Urinary bladder (tissue), 4 donors: ENCODE measurements at places on chromosomes 7 and 10. TPM values are rescaled to one million over a fixed set of nuclear protein-coding genes. Genes with fewer than 3 reads are reported as not detected.

- no peak for DNase-seq
Measured at GRCh38 chr7:11714205-11714604, 117.8 kb downstream of the THSD7A start.

GRCh38 chr7:1534330-1535099 is 4.0 kb downstream of the MAFK start:
- no peak for DNase-seq

DNA sequence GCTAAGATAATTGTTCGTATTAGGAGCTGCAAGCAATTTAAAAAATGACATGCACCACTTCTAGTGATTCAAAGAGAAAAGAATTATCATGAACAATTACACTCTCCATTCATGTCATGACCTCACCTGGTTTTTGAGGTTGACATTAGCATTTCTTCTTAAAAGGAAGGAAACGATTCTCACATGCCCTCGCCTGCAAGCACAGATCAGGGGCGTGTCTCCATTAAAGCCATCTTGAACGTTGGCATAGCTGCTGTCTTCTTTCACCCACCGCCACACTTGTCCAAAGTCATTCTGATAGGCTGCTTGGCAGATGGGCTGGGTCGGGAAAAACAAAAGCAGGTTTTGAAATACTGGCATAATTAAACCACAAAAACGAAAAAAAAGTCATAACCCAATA is 19.9 kb downstream of the ANKRD22 start:
- DNase-seq = no peak

- DNase-seq = no peak
Measured at GRCh38 chr10:119535305-119535704, 7.2 kb downstream of the RGS10 start.

- no peak for DNase-seq
Measured at GRCh38 chr10:43317422-43317821, 50.6 kb upstream of the RASGEF1A start.

- no peak for DNase-seq
Measured at GRCh38 chr7:26167303-26167934, 15.4 kb downstream of the NFE2L3 start.

DNA sequence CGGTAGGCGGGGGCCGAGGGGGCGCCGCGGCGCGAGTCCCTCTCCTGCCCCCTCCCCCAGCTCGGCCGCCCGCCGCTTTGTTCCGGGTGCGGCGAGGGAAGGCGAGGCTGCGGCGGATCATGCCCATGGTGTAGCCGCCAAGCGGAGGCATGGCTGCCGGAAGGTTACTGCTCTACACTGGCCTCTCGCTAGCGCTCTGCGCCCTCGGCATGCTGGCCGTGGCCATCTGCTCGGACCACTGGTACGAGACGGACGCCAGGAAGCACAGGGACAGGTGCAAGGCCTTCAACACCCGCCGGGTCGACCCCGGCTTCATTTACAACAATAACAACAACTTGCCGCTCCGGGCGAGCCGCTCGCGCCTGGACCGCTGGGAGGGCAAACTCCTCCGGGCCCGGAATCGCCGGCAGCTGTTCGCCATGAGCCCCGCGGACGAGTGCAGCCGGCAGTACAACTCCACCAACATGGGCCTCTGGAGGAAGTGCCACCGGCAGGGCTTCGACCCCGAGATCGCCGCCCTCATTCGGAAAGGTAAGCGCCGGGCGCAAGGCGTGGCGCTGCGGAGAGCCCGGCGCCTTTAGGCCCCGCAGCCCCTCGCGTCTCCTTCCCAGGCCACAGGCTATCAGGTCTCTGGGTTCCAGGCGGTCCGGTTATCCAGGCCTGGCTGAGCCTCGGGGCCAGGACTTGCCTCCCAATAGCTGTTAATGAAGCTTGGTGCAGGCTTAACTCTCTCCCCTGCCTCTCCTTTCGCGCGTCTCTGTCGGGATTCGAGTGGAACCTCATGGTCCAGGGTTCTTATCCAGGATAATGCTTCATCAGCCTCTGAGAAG is 513 bp downstream of the TMEM178B start:
- no peak for DNase-seq

DNA sequence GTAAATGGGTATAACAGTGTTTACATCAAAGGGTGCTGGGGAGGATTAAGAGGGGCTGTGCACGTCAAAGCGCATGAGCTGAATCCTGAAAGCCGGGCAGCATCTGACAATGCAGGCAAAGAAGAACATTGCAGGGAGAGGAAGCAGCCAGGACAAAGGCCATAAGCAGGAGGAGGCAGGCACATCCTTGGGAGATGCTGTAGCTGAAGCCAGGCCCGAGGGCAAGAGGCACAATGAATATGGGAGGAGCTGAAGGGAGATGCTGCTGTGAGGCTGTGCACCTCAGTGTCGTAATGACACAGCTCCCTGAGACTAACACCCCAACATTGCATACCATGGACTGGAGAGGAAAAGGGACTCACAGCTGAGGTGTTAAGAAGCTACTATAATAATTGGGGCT is 129.2 kb downstream of the BTAF1 start:
- no peak for DNase-seq

DNA sequence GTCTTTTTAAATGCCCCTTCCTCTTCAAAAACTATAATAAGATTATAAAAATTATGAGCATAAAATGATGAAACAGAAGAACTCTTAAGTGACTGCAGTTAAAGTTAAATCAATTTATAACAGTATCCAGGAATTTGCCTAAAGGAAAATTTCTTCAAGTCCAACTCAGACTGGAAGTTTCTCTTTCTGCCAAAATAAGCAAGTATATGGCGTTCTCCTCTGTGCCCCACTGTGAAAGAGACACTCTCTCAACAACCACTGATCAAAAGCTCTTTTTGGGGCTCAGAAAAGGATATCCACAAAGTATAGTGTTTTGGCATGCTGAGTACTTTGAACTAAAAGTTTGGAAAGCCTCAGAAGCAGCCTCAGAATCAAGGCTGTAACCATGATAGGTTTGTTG is 139.9 kb downstream of the SKIDA1 start:
- no peak for DNase-seq

GRCh38 chr10:88196291-88196690 is 332.9 kb downstream of the PTEN start:
- no peak for DNase-seq

- DNase-seq = no peak
Measured at GRCh38 chr10:77811831-77812430, 114.6 kb downstream of the DLG5 start.

- DNase-seq = no peak
Measured at GRCh38 chr10:62453274-62453673, 79.1 kb downstream of the ZNF365 start.

GRCh38 chr7:39700932-39701331 is 77.6 kb downstream of the RALA start:
- no peak for DNase-seq

DNA sequence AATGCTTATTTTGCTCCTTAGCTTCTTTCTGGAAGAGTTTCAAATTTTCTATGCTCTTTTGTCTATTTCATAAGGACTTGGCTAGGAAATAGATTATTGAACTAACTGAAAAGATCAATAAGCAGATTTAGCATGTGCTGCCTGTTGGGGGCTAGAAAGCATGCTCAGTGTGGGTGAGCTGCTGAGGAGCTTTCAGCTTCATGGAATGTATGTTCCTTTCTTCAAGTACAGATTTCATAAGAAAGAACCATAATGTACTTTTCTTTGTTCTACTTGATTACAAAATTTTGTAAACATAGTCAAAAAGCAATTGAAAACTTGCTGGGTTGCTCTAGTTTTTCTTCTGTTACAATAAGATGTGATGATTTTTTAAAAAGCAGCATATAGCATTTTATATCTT is 73.8 kb downstream of the TAF3 start:
- DNase-seq = no peak

DNA sequence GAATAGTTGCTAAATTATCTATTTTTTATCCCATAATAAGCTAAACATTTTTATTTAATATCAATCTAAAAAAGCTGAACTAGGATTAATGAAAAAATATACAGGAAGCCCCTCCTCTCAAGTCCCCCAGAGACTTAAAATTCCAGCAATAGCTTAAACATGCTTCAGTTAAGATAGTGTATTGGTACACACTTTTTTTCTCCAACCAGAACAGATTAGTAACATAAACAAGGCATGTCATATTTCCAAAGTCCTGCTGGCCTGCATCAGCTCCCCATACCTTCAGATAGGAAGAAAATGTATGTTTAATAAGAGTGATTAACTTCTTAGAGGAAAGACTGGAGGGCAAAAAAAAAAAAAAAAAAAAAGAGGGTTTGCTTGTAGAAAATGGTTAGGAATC is 7.1 kb downstream of the TBX20 start:
- DNase-seq = no peak

- no peak for DNase-seq
Measured at GRCh38 chr10:120429395-120429794, 27.6 kb upstream of the PLPP4 start.

DNA sequence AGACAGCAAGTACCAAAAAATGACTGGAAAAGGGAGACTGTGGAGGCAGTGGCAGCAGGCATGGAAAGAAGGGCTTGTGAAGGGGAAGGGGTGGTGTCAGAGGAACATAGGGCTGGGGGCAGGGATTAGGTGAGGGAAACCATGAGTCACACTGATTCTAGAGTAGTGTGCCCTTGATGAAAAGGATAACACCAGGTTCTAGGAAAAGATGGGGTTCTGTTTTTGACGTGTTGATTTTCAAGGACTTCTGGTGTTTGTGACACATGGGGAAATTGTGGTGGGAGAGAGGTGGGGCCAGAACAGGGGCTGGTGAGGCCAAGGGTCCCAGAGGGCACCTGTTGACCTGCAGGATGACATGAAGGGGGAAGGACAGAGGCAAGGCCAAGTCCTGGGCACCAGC is 57.1 kb downstream of the FIGNL1 start:
- no peak for DNase-seq

DNA sequence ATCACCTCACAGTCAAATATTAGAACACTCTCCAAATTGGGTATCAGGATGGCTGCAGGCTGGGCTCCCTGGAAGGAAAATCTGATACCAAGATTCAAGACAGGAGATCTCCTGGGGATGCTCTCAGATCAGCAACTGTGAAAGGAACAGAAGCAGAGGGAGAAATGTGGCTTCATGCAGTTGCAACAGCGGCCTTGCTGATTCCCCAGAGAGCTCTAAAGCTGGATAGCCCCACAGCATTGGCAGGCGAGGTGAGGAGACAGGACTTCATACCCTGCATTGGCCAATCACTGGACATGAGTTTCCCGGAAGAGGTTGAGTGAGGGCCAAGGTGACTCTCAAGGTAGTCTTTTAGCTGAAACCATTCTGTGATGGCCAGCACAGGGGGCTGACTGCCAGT is 190.6 kb downstream of the PTPN20 start:
- no peak for DNase-seq

DNA sequence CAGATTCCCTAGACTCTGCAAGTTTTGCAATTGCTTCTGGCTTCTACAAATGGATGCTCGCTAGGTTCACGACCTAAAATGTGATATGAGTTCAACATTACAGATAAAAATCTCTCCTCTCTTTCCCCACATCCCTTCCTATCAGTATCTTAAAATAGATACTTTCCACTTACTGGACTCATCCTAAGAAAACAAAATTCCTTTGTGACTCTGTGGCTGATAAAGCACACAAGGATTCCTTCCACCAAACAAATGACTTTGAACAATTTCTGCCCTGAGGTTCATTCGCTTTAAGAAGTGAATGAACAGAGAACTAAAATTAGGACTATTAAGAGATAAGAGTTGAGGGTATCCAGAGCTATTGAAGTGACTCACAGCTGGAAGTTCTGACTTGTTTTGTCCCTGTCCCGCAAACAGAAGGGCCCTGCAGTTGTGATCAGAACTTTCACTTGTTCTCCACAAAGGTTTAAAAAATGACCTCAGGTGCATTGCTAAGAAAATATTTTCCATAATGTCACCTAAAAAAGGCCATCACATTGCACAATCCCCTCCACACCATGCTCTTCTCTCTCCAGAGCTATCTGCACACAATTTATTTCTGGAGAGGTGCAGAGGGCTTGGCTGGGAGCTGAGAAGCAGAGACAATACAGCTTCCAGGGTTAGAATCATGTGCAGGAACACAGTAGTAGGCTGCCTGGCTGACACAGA is 96.1 kb downstream of the PIP4K2A start:
- no peak for DNase-seq

GRCh38 chr10:17476073-17476472 is 21.7 kb upstream of the ST8SIA6 start:
- DNase-seq = no peak

DNA sequence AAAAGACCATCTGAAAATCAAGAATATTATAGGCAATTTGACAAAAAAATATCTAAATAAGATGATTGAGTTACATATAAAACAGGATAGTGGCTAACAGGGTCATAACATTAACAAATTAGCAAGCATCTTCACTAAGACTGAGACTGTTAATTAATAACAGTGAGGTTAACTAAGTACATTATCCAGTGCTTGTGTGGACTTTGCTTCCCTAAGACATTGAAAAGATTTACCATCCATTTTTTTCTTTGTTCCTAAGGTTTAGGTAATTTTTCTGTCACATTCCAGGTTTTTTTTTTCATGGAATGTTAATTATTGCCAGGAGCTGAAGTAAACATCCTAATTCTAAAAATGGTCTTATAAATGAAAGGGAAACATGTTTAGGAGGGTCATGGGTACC is 227.6 kb downstream of the ANKRD7 start:
- no peak for DNase-seq

DNA sequence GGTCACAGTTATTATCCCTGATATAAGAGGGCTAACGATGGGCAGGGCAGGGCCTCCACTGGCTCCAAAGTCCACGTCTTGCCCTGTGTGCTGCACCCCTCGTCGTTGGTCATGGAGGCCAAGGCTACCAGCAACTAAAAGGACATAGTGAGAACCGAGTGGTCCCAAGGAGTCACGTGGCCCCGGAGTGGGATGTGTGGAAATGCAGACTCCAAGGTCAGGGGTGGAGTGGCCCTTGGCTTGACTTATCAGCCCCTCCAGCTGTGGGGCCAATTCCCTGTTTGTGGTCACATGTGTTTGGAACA is 30.7 kb downstream of the BTBD16 start:
- no peak for DNase-seq

- no peak for DNase-seq
Measured at GRCh38 chr10:121459622-121460453, 138.4 kb downstream of the FGFR2 start.

DNA sequence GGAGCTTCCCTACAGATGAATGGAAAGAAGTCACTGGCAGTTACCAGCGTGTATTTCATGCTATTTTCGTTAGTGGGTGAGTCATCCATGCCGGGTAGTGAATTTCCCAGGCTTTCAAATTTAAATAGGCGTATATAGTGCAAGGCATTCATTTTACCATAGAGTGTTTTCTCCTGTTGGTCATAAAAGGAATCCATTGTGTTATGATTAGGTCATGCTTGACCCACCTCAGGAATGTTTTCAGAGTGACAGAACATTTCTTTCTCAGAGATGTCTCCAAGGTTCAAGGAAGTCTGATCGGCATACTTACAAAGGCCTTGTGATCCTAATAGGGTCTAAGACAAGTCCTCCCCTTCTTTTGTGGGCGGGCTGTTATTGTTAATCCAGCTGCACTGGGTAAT is 110.7 kb downstream of the AKR1D1 start:
- DNase-seq = no peak

GRCh38 chr7:117152213-117153007 is 170.4 kb downstream of the WNT2 start:
- DNase-seq = no peak

Gene HBP1
- total RNA-seq = 146 TPM

Gene MUC12
- total RNA-seq = 1.1 TPM

Gene ANKMY2
- 53.1 TPM for total RNA-seq

Gene OR9A2
- total RNA-seq = 1.1 TPM

Gene SLC16A9
- 9.2 TPM for total RNA-seq

Gene CBX3
- total RNA-seq = 134 TPM

Gene BZW2
- total RNA-seq = 70.1 TPM

Gene CNPY4
- total RNA-seq = 34.5 TPM

Gene ANKRD7
- total RNA-seq = 3.1 TPM

Gene GNAT3
- not detected for total RNA-seq

Gene CPED1
- 78.4 TPM for total RNA-seq

Gene CLDN4
- total RNA-seq = 51.4 TPM
